Heart right ventricle (tissue), 16 donors: ENCODE measurements at places on chromosomes 6 and 20.
A peak's percentile ranks its signal among the peaks of the same experiment; 100 is the strongest.

- DNase-seq, result no peak
- H3K27me3 ChIP-seq, result no peaks in the 10 kb centered on the region
- H3K4me1 ChIP-seq, result no peaks in the 10 kb centered on the region
- no peaks in the 10 kb centered on the region for H3K36me3 ChIP-seq
Observed at GRCh38 chr6:14559746-14560536, 442.4 kb downstream of the CD83 start.

DNA sequence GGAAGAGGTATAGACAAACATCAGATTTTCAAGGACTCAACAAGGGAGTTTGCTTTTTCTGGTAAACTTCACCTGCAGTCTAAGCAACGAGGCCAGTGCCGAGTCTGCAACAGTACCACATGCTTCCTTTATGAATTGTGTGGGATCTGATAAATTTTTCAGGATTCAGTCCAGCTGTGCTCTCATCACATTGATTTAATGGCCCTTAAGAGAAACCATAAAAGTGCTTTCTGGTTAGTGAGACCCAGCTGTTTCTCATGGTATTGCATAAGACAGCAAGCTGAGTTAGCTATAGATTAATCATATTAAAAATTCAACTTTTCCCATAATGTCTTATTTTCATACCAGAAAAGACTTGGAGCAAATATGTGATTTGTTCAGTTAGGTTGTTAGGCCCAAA is 291.4 kb downstream of the CENPW start:
- no peaks in the 10 kb centered on the region for H3K36me3 ChIP-seq
- no peaks in the 10 kb centered on the region for H3K27me3 ChIP-seq
- DNase-seq, result no peak
- H3K27ac ChIP-seq, result no peak overlapping the region

- no peak overlapping the region for H3K4me3 ChIP-seq
- no peaks in the 10 kb centered on the region for H3K36me3 ChIP-seq
- DNase-seq, result no peak
- peaks cover 21% of the 10 kb centered on the region for H3K27me3 ChIP-seq
- no peak overlapping the region for H3K27ac ChIP-seq
Observed at GRCh38 chr6:72413884-72414283, 208.0 kb upstream of the KCNQ5 start.

GRCh38 chr6:30399390-30400058 is 54.6 kb downstream of the RPP21 start:
- no peak overlapping the region for H3K4me3 ChIP-seq
- H3K4me1 ChIP-seq, result no peaks in the 10 kb centered on the region
- H3K36me3 ChIP-seq, result no peaks in the 10 kb centered on the region
- peaks cover 24% of the 10 kb centered on the region for H3K27me3 ChIP-seq
- H3K27ac ChIP-seq, result no peak overlapping the region
- no peak for DNase-seq

DNA sequence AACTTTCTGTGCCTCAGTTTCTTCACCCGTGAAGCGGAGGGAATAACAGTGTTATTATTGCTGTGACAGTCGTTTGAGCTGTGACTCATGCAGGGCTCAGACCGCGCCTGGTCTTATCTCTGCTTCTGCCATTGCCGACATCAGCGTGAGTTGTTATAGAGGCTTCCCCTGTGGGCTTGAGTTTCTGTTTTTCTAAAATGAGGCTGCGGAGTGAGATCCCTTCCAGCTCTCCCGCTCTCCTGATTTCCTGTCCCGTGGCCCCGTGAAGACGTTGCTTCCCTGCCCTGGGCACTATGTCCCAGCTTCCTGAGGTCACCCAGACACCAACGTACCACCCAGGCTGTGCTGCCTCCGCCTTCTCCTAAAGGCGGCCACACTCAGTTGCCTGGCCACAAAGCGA is 278.5 kb downstream of the BMP7 start:
- peaks cover 40% of the 10 kb centered on the region for H3K27me3 ChIP-seq
- no peaks in the 10 kb centered on the region for H3K4me1 ChIP-seq
- no peak overlapping the region for H3K27ac ChIP-seq
- no peak overlapping the region for H3K4me3 ChIP-seq

GRCh38 chr20:23050847-23051627 is 1.6 kb upstream of the THBD start:
- H3K27me3 ChIP-seq, result peaks cover 25% of the 10 kb centered on the region
- H3K4me3 ChIP-seq, result peak overlapping the region; percentile 75
- H3K36me3 ChIP-seq, result no peaks in the 10 kb centered on the region
- peaks cover 59% of the 10 kb centered on the region for H3K4me1 ChIP-seq

GRCh38 chr6:128557081-128557480 is 36.7 kb upstream of the PTPRK start:
- no peaks in the 10 kb centered on the region for H3K4me1 ChIP-seq
- no peaks in the 10 kb centered on the region for H3K27me3 ChIP-seq
- H3K27ac ChIP-seq, result no peak overlapping the region
- H3K36me3 ChIP-seq, result no peaks in the 10 kb centered on the region
- H3K4me3 ChIP-seq, result no peak overlapping the region
